ENCODE measurements at places on chromosomes 1 and 21.

GRCh38 chr21:35136586-35137219 lies 87.6 kb upstream of the RUNX1 start:
- DNase-seq = peak; percentile 68

- no peak for DNase-seq
Observed at GRCh38 chr1:170670802-170671628, 7.1 kb downstream of the PRRX1 start.

DNA sequence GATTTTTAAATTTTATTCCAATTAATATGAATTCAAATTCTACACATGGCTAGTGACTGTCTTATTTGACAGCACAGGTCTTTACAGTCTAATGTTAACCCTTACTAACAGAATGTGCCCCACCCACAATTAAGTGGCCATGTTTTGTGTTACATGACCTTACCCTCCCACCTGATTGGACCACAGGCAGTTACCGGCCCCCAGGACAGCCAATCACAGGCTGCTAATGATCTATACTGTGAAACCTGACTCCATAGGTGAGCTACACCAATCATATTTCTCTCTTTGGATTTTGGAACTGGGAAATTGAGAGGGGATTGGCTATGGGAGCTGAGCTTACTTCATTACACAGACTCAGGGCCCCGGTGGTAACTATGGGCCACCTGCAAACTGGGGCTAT lies 27.5 kb downstream of the ZP4 start:
- DNase-seq = no peak

DNA sequence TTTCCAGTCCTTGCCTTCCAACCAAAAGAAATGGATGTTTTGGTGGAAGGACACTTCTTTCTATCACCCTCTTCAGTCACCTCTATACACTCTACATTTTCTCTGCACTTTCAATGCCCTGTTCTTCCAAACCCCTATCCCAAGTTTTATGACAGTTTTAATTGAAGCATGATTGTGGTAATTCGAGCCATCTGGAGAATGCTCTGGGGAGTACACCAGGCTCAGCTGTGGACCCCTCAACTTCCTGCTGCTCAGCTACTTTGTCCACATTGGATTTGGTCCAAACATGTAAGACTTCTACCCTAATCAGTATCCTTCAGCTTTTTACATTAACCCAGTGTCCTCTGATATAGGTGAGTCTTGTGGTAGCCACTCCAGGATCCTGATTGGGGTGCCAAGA lies 129.6 kb downstream of the SYT2 start:
- no peak for DNase-seq

GRCh38 chr1:17736625-17737024 lies 18.5 kb upstream of the ACTL8 start:
- no peak for DNase-seq

DNA sequence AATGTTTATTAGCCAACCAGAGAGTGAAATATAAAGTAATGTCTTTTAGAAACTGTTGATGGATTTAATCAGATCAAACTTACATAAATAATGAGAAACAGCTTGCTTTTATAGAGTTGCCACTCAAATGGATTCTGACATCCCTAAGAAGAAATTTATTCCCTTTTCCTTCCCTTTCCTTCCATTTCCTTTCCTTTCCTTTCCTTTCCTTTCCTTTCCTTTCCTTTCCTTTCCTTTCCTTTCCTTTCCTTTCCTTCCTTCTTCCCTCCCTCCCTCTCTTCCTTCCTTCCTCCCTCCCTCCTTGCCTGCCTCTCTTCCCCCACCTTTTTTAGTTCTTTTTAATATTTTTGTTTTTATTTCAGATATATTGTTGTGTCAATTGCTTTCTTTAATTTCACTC lies 27.3 kb downstream of the PRRX1 start:
- DNase-seq = no peak

DNA sequence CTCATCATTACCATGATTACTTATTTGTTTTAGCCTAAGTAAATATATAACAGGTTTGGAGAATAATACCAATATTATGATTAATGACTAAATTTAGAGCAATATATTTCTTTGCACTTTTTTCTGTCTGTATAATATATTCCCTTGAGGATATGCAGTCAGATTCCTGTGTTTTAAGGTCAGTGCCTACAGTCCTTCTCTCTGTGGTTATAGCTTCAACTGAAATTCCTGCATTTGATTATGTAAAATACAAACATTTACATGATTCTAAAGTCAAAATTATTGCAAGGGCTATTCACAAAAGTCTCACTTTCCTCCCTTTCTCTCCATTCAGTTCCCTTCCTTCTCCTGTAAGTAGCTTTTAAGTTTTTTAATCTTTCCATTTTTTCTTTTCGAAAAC lies 142.9 kb upstream of the COL6A1 start:
- DNase-seq = no peak

DNA sequence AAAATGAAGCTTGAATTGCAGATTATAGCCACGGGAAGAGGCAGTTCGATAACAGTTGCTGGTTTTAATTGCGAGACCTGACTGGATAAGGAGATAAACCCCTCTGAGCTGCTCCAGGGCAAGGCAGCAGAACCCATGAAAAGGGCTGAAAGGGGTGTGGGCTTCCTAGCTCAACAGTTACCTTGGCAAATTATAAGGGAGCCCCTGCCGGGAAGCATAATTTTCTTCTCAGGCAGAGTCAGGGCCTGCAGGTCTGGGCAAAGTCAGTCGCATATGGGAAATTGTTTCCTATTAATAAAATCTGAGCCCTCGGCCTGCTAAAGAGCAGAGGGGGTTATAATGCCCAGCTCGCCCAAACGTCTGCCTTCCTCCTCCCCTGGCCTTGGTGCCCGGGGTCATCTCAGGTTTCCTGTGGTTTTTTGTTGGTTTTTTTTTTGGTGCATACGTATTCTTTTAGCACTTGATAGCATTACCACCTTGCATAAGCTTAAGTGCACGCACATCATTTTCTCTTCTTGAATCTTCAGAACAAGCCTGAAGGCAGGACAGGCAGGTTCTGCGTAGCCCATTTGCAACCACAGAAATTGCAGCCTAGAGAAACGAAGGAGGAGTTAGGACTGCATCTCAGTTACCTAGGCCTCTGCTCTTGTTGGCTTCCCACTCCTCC lies 33.9 kb upstream of the SELENON start:
- DNase-seq = no peak

GRCh38 chr1:93739472-93739871 lies 57.8 kb upstream of the BCAR3 start:
- no peak for DNase-seq

DNA sequence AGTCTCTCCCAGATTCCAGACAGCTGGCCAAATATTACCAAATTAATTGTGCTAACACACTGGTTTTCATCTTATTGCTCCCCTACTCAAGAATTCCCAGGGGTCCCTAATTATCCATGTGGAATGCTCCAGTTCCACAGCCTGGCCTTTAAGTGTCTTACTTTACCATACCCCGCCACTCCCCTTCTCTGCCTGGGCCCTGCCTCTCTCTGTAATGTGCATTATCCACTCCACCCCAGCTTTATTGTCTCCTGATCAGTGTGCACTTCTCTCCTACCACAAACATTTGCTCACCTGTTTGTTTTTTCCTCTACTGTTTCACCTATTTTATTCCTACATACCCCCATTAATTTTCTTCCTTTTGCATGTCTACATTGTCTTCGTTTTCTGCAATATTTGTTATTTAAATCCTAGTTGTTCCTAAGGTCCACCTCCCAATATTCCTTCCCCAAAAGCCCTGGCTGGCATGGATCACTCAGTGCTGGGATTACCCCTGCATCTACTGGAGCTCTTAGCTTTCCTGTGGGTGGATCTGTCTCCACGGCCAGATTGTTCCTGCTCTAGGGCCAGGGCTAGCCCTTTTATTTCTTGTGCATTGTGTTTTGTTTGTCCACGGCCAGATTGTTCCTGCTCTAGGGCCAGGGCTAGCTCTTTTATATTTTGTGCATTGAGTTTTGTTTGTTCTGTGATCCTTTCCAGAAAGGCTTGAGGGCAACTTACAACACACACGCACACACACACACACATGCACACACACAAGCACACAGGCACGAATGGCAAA lies 33.4 kb upstream of the ATP1B1 start:
- no peak for DNase-seq

- peak; percentile 58 for DNase-seq
Observed at GRCh38 chr21:25735646-25736597, 1.1 kb downstream of the GABPA start.

DNA sequence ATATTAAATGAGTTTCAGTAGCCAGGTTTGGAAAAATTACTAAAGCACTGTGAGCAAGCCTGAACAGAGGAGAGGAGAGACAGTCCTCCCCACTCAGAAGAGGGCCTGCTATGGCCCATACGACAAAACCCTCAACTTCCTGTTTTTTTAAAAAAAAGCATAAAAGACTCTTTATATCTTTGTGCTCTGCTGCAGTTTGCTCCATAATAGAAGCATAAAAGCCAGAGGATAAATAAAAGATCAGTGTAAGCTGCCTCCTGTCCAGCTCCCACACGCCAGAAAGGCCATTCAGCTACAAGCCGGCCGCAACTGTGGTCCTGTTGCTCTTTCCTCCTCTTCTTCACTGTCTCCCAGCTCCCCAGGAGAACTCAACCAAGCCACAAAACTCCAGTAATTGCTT lies 37.8 kb downstream of the NID1 start:
- no peak for DNase-seq

DNA sequence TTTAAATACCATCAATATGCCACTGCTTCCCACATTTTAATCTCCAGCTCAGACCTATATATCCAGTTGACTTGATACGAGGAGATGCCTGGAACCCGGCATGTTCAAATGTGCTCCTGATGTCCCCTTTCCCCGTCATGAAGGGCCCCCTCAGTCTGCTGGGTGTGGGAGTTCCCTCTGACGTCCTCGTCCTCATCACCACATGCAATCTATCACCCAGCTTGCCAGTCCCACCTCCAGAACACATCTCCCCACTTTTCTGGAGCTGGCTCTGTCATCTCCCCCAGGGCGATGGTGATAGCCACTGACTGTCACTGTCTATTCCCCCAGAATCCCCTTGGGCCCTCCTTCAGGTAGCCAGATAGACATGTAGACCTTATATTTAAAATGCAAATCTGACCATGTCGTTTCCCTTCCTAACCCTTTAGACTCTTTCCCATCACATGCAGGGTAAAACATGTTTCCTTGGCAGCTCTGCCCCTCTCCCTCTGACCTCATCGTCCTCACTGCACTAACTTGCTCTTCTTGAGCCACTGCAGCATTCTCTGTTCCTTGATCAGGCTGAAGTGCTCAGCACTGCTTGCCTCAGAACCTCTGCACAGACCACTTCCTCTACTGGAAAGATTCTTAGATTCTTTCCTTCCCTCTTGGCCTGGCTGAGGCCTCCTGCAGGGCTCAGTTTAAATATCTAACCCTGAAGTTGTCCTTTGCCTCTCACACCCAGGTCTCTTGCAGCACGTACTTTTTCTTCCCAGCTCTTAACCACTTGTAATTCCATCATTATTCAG lies 7.4 kb downstream of the AZIN2 start:
- no peak for DNase-seq

DNA sequence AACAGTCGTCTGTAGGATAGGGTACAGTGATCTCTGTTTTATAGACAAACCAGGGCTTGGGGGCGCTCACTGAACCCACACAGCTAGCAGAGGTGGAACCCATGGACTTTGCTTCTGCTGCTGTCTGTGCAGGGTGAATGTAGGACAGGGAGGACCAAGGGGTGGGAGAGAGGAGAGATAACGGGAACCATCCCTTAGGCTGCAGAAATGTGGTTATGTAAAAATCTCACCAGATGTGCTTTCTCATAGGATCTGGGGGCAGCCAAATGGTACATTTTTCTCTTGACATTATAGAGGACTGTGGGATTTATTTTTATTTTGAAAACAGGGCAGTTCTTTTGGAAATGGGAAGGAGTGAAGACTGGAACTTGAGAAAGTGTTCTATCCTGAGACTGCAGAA lies 8.7 kb downstream of the NFASC start:
- no peak for DNase-seq

GRCh38 chr1:212683357-212683722 lies 16.3 kb downstream of the BATF3 start:
- DNase-seq = no peak

DNA sequence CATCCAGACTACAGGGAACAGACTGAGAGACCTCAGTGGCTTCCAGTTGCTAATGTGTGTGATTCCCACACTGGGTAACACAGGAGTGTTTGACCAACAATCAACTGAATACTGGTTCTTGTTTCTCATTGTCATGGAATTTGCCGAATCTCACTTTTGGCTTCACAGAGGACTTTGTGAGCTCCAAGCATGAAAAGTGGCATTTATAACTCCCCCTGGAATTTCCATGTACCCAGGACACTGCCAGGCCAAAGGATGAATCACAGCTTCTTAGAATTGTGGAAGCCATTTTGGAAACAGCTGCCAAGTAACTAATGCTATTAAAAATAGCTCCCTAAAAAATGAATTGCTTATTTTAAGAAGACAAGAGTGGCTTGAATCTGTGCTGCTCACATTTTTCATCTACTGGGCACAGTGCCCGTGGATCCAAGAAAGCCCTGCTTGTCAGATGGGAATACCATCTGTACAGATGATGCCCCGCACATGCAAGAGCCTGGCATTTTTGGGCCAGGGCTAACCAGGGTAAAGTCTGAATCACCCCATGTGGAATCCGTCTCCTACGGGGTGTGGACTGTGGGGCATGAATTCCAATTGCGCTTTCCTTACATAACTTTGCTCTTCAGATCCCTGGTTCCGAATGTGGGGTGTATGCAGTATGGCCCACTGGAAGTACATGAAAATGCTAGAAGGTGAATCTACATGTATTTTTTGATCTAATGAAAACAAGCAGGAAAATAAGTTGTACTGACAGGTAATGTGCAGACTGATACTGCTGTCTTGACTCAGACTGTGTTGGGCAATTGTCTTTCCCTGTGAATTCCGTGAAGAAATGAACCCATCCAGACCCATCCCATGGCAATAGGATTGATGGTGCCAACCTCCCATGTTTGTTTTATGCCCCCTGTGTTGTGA lies 487.3 kb downstream of the SIPA1L2 start:
- DNase-seq = peak; percentile 74

DNA sequence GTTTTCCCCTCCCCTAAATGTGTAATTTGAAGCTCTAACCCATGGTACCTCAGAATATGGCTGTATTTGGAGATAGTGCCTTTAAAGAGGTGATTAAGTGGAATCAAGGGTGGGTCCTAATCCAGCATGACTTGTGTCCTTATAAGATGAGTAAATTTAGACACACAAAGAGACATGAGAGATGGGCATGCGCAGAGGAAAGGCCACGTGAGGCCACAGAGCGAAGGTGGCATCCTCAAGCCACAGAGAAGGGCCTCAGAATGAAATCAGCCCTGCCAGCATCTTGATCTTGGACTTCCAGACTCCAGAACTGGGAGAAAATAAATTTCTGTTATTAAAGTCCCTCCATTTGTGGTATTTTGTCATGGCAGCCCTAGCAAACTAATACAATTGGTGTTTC lies 2.9 kb upstream of the PLA2G2F start:
- no peak for DNase-seq

All from RWPE1 (cell line).